ENCODE measurements at places on chromosomes 16 and 17. TPM values are rescaled to one million over a fixed set of nuclear protein-coding genes. Genes with fewer than 3 reads are reported as not detected.

DNA sequence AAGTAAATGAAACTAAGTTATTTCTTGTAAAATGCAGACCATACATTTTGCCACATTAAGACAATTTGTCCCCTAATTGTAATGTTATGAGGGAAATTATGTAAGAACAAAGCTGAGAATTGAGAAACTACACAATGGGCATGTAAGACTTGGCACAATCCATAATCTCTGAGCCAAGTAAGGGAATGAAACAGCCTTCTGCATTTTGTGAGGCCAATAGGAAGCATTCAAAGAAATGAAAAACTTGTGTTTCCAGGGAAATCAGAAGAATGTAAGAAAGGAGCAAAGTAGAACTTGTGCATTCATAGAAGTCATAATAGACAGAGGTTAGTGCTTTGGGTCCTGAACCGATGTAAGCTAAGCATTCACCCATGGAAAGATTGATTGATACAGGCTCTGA, 1.8 kb downstream of the KRTAP9-4 start:
- no peak for DNase-seq

DNA sequence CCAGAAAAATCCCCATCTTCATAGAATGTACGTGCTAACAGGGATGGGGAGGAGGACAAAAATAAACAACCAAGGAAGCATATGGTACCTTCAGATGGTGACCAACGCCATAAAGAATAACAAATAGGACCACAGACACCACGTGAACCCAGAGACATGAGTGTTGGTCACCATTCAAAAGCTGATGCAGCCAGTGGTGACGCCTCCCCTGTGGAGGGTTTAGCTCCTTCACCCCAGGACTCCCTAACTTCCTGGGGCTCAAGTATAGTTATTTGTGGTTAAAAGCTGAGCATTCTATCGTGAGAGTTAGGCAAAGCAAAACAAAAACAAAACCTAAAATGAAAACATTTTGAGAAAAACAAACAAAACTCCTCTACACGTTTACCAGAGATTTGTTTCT, 184.7 kb downstream of the SOX9 start:
- no peak for DNase-seq

GRCh38 chr16:4920826-4921225, 16.1 kb downstream of the PPL start:
- no peak for DNase-seq

DNA sequence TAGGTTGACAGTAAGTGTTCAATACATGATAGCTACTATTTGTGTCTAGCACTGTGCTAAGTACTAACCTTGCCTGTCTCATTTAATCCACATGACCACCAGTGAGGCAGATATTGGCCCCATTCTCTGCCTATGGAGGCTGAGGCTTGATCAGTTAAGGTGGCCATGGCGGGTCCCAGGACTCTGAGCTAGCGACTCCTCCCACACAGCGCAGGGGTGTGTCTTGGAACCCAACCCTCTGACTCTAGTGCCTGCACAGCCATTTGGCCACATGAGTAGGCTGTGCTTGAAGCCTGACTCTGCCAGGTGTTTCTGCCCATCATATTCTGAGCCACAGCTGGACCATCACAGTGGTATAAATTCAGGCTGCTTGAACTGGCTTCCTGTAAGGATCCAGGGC, 6.4 kb downstream of the NHERF1 start:
- DNase-seq: no peak

Gene WNK4
- 0.73 TPM for total RNA-seq

Measured in Calu3 (cell line).